ENCODE measurements at places on chromosomes 3 and 15.
A peak's percentile ranks its signal among the peaks of the same experiment; 100 is the strongest.

GRCh38 chr3:17749281-17749680 is 6.8 kb upstream of the TBC1D5 start:
- no peak for DNase-seq

DNA sequence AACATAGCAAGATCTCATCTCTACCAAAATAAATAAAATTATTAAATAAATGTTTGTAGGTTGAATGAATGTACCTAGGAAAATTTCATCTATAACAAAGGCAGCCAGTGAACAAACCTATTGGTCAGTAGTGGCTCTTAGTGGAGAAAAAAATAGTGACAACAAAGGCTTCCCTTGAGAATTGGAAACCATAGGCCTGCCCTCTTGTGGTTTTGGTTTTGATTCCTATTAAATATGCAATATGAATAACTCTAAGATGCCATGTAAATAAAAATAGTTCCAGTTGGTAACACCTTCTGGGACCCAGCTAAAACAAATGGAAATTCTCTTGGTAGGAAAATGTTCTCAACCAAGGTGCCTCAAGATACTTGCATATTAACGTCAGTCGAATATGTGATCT is 145.7 kb upstream of the BFSP2 start:
- DNase-seq, result no peak

GRCh38 chr3:38210141-38210757 is 44.9 kb downstream of the OXSR1 start:
- no peak for DNase-seq

DNA sequence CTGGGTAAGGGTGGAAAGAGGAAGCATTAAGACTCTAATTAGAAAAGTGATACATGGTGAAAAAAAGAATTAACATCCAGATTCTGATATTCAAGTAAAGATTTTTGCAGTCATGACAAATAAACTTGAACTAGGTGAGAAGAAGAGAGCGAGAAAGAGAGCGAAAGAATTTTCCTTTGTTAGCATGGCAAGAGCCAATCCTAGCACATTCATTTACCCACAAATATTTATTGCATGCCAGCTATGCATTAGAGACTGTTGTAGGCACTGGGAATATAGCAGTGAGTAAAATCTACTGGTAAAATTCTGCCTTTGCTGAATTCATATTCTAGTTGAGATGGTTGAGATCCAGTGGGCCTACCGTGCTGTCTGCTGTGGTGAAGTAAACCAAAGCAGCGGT is 177.9 kb upstream of the DPH6 start:
- DNase-seq, result no peak

DNA sequence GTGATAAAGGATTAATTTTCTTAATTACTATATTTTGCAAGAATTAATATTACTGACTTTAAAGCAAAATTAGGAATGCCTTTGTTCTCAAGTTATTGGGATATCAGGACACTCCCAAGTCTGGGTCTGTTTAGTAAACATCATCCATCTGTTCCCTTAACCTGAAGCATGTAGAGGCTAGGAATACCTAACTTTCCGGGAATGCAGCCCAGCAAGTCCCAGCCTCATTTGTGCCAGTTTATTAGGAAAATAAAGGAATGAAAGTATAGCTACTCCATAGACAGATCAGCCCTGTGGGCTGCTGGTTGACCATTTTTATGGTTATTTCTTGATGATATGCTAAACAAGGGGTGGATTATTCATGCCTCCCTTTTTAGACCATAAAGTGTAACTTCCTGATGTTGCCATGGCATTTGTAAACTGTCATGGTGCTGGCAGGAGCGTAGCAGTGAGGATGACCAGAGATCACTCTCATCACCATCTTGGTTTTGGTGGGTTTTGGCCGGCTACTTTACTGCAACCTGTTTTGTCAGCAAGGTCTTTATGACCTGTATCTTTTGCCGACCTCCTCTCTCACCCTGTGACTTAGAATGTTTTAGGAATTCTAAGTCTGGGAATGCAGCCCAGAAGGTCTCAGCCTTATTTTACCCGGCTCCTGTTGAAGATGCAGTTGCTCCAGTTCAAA is 540.2 kb downstream of the NAALADL2 start:
- DNase-seq, result no peak

DNA sequence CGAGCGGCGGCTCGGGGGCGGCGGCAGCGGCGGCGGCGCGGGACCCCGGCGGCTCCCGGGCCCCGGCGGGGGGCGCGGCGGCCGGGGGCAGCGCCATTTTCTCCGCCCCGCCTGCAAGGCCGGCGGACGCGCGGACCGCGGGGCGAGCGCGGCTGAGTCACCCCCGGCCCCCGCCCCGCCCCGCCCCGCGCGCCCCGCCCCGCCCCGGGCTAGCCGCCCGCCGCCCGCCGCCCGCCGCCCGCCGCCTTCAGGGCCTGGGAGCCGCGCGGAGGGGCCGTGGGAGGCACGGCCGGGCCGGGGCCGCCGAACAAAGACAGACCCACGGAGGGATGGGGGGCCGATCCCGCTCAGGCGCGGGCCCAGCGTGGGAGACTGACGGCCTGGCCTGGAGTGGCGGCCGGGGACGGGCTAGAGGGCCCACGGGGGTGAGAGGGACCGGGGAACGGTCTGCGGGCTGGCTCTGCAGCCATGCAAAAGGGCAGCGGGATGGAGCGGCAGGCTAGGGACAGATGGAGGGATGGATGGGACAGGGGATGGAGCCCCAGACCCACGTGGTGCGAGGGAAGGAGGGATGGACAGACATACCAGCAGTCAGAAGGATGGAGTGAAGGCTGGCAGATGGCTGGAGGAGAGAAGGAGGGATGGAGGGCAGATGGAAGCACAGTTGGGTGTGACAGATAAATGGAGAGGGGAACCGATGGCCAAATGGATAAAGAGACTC is at the start of gene EIF4E3:
Gene EIF4E3 (minus strand): TSS at position 132 of the 721 bp plus-strand sequence. CDS start 35 bp downstream, at position 97.
- DNase-seq, result no peak

GRCh38 chr3:29270752-29271151 is 10.1 kb upstream of the RBMS3 start:
- no peak for DNase-seq

DNA sequence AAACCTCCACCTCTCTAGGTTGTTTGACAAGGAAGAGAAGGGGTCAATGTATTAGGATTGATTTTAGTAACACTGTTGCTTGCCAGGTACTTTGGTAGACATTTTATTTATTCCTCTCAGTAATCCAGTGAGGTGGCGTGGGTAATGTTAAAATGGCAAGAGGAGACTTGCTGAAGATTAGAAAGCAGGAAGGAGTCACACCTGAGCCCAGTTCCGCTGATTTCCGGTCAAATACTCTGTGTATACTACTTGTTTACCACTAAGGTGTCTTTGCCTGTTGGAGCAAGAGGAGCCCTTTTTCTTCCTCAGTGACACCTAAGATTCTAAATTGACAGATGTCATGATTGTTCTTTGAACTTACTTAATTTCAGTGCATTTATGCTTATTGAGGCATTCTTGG is 1.7 kb downstream of the OXNAD1 start:
- DNase-seq, result no peak

DNA sequence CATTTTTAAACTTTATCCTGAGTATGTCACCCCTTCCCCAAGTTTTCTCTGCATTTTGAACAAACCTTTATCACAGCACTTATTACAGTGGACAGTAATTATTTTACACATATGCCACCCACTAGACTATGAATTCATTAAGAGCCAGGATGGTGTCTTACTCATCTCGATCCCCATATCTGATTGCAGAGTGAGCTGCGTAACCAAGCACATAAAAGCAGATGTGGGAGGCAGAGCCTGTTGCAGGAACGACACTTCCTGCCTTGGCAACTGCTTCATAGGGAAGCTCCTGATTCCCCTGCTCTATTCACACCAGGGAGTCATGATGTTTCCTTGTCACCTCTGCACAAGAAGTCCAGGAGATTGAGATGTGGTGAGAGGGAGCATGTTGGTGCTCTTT is 91.1 kb downstream of the MINAR1 start:
- no peak for DNase-seq

DNA sequence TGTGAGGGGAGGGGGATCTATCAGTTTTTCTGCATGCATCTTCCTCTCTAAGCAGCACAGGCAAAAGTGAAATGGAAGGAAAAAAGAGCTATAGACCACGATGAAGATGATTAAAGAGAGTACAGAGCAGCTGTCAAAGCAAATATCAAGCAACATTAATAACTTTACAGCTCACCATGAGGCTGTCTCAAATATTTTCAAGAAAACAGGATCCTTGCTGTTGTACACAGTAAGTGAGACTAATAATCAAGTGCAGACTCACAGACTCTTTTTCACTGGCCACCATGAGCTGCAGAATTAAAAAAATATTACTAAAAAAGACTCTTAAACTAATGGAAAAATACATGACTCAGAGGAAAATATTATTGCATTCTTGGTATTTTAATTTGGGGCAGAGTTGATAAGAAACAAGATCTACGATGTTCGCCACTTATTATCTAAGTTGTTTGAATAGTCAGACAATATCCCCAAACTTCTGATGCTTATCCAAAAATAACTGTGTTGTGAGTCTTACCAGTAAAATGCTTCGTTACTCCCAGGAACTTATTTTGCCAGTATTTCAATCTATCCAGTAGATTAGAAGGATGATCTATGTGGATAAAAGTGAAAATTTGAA is 817.5 kb upstream of the ALCAM start:
- no peak for DNase-seq

GRCh38 chr3:51962854-51963530 is 4.3 kb downstream of the PCBP4 start:
- DNase-seq, result no peak

GRCh38 chr15:101056366-101057334 is 137.5 kb downstream of the LRRK1 start:
- no peak for DNase-seq

DNA sequence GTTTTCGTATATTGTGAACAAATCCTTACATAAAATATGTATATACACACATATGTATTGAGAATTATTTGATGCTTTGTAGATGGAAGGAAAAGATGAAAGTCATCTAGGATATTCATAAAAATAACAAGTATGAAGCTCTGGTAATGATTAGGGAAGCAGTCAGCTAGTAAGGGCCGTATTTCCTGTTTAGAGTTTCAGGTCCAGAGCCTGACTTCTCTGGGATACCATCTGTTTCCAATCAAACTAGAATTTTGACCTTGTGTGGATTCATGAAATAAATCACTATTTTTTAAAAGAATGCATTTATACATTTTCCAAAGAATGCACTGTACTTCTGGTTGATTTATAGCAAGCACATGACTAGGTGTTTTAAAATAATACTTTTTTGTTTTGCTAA is 156.1 kb upstream of the CGNL1 start:
- no peak for DNase-seq

DNA sequence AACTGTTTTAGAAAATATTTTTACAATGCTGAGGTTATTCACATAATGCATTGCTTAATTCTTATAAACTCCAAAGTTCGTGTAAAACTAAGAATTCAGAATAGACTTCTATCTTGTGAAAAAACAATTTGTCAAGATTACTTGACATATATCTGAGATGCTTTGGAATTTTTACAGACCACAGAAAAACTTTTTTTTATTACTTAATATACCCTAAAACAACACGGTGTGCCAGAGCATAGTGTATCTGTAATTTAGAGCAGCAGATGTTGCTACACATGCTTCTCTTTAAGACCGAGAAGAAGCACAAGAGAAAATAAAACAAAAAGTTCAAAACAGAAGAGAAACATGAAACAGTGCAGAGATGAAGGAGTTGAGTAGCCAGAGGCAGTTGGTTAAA is 26.4 kb downstream of the ASB7 start:
- DNase-seq, result no peak

DNA sequence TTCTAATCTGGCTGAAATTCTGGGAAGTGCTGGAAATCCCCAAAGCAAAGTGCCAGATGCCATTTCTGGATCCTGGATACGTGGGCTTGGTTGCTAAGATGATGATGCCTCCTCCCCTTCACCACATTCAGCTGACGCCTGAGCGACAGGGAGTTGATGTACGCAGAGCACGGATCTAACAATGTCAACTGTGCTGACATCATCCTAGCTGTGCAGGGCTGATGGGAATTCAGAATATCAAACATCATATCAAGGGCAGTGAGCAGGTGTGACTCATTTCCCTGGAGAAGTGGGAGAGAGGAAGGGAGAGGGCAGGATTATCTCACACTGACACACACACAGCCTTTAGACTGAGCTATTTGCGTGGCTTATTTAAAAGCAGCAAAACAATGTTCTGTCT is 92.6 kb upstream of the ZBTB20 start:
- peak; percentile 92 for DNase-seq

GRCh38 chr3:73389117-73389813 is 235.5 kb downstream of the PDZRN3 start:
- DNase-seq, result no peak

- DNase-seq, result peak; percentile 10
Measured at GRCh38 chr3:17412950-17413530, 329.4 kb downstream of the TBC1D5 start.

GRCh38 chr3:172666181-172666872 is 44.5 kb downstream of the NCEH1 start:
- no peak for DNase-seq

GRCh38 chr3:120497818-120498217 is 47.0 kb upstream of the FSTL1 start:
- DNase-seq, result no peak

DNA sequence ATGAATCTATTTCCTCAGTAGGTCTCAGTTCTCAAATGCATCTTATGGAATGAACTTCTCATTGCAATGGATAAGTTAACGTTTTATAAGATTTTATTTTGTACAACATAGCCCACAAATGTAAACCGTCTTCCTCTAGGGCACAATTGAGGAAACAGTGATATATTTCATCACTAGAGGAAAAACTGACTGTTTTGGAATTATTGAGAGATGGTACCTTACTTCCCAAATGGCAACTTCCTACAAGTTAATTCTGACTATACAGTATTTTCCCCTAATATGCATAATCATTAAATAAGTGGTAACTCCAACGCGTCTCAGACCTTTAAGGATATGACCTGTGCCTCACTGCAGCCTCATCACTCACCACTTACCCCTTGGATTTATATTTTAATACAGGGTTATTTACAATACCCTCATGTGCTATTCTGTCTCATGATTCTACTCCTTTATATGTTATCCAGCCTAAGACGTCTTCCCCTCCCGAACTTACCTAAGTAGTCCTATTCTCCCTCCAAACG is 13.3 kb downstream of the GABPB1 start:
- DNase-seq, result no peak

DNA sequence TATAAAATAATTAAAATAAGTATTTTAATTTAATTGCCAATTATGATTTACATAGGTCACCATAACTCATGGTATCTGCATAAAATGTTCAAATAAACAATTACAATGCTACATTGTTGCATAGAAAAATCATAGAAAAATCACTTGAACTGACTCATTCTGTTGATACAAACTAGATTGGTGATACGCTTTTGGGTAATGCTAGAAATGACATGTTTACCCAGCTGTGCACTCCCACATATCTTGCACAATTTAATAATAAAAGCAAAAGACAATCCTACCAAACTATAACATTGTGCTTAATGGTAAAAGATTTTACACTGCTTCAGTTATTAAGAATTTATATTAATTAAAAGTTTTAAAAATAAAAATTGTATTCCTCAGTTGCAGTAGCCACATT is 45.8 kb upstream of the FBXL22 start:
- no peak for DNase-seq

DNA sequence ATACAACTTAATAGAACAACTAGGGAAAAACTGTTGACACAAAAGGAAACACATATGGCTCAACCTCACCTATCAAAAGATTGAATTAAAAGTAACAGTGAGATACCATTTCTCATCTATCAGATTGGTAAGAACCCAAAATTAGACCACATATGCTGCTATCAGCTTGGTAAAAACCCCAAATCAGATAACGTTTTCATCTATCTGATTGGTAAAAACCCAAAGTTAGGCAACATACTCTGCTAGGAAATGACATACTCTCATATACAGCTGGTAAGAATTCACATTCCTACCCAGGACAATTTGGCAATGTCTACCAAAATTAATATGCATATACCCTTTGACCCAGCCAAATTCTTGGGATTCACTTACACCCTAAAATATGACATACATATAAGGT is 26.3 kb downstream of the NRG4 start:
- DNase-seq, result no peak
